Osteoblast (primary cell): ENCODE measurements at places on chromosomes 16 and 17. TPM values are rescaled to one million over a fixed set of nuclear protein-coding genes. Genes with fewer than 3 reads are reported as not detected.

DNA sequence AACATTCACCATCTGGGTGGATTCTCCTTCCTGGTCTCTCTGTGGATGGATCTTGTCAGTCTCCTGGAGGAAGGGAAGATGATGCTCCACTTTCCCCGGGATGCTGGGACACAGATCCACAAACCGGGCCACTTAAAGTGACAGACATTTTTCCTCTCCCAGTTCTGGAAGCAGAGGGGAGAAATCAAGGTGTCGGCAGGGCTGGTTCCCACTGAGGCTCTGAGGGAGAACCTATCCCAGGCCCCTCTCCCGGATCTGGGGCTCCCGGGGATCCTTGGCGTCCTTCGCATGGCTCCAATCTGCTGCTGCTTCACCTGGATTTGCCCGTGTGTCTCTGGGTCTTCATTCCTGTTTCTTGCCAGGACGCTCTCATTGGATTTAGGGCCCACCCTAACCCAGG is 263.1 kb upstream of the TNRC6C start:
- peak; percentile 29 for DNase-seq

DNA sequence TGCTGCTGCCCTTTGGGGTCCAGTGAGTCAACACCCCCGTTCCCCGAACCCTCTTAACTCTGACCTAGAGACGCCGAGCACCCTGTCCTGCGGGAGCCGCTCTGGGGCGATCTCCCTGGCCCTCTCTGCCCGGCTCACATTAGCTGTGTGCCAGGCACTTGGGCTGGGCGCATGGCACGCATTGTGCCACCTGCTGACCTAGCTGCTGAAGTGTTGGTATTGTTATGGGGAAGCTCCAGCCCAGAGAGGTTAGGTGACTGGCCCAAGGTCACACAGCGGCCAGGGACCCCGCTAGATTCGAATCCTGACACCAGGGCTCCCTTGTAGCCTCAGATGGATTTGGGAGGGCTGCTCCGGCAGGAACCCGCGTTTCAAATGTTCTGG is 1.1 kb downstream of the HSD17B1 start:
- peak; percentile 91 for DNase-seq

DNA sequence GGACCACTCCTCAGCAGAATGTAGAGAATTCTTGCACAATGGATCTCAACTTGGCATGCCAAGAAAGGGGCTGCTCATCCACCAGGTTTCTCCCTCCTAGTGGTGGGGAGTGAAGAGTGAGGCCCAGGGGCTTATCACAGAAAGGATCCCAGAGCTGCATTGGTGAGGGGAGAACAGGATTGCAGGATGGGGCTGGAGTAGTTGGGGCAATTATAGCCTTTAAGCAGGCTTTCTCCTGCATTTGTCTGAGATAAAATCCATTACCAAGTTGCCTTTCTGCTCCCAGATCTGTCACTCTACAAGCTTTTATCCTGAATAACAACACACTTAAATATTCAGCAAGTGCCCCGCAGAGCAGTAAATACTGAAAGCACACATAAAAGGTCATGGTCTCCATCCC is 130.8 kb upstream of the CES5A start:
- DNase-seq = no peak

DNA sequence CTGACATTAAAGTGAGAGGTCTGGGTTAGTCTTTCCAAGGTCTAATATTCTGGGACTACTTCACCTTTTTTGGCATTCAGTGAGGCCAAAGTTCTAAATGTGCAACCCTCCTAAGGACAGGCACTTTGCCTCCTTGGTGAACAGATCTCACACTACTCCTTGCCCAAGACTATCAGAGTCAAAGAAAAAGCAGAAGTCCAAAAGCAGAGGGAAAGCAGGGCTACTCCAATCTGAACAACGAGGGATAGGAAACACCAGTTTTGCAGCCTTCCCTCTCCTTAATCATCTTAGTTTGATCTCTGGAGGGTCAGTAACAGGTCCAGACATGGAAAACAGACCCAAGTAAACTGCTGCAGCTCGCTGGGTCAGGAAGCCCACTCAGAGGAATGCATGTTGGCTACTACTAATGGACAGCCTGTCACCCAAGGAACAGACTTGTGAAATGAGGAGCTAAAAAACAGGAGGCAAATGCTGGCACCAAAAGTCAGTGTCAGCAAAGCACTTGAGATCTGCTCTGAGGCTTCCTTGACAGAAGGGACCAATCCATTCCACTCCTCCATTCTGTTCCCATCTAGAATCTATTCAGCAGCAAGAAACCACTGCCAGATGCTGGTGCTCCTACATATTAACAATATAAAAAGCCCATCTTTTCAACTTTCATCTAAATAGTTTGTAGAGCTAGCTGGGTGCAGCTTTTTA is 29.9 kb downstream of the DCUN1D3 start:
- DNase-seq = peak; percentile 1

The KRTAP4-1 gene
- not detected in 2 replicates for total RNA-seq

The XPO6 gene
- total RNA-seq = 82.2 and 102 TPM in 2 replicates
